ENCODE measurements at places on chromosomes 12 and 14.

DNA sequence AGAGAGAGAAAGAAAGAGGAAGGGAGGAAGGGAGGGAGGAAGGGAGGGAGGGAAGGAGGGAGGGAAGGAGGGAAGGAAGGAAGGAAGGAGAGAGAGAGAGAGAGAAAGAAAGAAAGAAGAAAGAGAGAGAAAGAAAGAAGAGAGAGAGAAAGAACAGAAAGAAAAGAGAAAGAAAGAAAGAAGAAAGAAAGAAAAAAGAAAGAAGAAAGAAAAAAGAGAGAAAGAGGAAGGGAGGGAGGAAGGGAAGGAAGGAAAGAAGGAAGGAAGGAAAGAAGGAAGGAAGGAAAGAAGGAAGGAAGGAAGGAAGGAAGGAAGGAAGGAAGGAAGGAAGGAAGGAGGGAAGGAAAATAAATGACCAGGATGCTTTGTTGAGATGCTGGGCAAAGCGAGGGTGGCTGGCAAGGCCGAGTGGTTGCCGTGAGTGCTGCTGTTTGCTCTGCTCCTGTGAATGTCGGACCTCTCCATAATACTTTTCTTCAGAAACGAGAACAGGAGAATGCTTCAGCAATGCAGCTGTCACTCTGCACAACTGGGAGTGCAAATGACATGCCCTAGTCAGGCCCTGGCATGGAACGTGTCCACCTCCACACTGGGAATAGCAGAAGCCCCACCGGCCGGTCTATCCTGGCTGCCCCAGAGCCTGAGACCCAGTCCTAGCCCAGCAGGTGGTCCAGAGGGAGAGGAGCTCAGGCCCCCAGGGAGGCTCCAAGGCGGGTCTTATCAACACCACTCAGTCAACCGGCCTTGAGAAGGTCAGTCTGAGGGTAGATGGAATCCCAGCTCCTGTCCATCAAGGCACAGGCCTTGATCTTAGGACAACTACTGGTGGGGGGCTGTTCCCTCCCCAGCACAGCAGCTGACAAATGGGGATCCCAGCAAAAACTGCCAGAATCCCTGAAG lies 25.1 kb upstream of the EIF5 start:
- no peak for DNase-seq

- no peak for DNase-seq
Observed at GRCh38 chr12:15788233-15789219, 662 bp downstream of the EPS8 start.

GRCh38 chr14:21307637-21308036 lies 27.8 kb downstream of the RPGRIP1 start:
- no peak for DNase-seq

DNA sequence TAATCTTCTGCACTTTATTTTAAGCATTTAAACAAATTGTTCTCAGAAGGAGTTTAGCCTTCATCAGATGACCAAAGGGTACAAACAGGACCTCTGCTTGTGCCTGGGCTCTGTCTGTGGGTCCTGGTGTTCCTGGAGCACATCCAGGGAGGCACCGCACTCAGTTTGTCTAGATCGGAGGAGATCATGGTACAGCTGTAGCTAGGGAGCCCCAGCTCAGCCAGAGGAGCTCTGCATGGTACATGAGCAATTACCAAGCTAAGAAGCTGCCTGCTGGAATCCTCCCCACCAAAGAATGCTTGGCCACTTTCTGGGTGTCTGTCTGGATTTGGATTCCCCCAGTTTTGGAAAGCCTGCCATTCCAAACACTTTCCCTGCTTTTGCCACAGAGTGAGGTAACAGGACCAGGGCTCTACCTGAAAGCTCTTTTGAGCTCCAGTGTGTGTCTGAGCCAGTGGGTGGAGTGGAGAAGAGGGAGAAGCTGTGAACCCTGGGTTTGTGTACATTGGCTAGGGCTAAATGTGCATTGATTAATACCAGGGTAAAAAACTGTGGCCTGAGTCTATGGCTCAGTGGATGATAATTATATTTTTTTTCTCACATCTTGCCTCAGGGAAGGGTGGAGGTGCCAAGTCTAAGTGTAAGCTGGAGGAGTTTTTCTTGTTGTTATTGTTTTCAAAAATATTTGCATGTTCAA lies 163.7 kb upstream of the IGF1 start:
- DNase-seq, result no peak

- no peak for DNase-seq
Observed at GRCh38 chr12:27185234-27186021, 58.7 kb upstream of the STK38L start.

DNA sequence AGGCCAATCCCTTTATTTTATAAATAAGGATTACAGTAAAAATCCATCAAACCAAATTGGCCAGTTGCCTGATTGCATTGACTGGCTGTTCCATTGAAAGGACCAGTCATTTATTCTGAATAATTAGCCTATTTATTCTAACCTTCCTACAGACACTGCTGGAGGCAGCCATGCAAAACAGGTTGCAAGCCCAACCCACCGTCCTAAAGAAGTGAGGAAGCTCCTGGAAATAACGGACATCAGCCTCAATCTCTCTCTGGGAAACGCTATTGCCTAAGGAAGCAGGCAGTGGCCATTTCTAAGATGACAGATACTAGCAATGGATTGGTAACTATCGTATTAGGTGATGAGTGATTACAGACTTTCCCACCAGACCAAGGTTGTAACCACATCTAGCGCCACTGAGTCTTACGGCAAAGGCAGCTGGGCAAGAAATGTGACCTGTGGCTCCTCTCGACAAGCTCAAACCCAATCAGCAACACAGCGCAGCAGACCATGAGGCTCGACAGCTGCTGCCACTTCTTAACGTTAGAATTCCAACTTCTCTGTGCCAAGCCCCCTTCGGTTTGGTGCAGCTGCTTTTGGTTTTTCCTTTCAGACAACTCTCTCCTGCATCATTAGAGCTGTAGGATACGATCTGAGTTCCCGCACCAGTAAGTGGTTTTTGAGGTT lies 134.2 kb downstream of the KCNK10 start:
- DNase-seq, result no peak

DNA sequence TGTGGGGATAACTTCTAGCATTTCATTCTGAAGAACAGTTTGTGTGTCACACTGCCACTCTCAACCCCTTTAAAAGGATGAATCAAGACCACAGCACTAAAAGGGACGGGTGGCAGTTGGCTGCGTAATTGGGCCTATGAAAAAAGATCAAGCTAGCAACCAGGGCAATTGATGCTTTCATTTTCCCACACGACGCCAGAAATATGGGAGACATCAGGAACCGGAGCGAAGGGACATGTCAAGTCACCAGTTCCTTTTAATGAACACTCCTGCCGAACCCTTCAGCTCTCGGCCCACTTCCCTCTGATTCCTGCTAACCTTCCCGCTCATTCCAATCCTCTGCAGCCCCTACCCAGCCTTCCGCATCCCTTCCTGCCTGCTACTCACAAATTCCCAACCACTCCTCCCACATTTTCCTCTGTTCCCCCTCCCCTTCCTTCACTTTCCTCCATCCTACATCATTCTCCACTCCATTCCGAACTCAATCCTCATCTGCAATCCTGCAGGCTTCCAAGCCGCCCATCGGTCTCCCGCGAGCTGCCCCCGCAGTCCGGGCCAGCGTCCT lies 753 bp downstream of the CSRNP2 start:
- no peak for DNase-seq

DNA sequence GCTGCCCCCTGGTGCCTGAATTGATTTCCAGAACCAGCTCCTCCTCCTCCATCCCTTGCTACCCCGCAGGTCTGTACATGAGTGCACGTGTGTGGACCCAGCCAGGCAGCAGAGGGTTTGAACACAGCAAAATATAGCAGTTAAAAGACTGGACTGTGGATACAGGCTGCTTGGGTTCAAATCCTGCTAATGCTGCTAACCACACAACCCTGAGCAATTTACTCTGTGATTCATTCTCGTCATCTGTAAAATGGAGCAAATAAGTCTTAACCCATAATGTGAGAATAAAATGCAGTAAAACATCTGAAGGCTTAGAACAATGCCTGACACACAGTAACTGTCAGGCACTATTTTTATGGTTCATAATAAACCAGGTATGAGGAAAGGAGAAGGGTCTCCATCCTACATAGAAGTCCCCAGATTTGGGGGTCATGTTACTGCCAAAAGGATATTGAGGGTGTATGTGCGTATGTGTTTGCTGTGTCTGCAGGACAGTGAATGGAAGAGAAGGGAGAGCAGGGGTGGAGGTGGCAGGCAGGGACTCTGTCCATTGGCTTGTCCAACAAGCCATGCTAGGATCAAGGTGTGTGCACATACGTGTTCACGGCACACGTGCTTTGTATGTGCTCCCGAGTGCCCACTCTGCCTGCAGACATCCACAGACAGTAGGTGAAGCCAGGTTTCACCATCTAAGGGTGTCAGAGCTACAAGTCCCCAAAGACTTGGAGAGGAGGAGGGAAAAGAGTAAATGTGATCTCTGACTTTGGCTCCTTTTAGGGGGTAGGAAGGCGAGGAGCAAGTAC lies 1.5 kb upstream of the STAT6 start:
- no peak for DNase-seq

DNA sequence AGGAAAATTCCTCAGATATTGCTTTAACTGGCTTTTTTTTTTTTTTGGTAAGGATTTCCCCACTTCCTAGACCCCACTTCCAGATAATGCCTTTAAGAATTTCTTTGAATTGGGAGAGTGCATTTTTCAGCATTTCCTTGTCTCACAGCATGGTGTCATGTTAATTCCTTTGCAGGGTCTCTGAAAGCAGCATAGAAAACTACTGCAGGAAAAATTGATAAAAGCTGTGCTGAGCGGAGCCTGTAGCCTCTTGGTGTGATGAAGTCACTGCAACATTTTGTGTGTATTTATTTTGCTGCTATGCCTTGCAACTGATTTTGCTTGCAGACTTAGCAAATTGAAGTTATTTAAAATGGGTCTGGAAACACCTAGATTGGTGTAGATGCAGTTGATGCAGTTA lies 2.7 kb downstream of the ANO4 start:
- DNase-seq, result no peak

DNA sequence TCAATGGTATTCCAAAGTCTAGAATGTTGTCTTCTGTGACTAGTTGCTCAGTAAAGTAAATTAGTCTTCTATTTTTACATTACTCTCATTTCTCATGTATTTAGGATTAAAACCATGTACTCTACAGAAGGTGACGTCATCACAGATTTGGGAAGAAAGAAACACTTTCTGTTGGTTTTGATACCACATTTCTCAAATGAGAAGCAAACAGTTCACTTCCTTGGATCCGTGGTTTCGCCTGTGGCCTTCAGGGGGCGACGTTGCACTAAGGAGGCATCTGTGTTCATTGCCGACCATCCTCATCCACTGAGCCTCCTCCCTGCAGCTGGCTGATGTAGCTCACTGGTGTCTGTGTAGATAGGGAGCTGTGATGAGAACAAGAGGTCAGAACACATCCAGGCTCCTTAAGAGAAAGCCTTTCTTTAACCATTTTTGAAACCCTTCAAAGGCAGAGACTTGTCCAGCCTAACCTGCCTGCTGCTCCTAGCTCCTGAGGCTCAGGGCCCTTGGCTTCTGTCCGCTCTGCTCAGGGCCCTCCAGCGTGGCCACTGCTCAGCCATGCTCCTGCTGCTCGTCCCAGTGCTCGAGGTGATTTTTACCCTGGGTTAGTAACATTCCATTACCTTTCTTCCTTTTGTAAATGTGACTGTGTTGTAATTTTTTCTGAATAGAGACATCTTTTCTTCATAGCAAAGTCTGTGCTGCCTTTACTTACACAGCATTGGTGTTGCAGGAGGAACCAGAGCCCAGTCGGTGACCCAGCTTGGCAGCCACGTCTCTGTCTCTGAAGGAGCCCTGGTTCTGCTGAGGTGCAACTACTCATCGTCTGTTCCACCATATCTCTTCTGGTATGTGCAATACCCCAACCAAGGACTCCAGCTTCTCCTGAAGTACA lies 220.6 kb upstream of the OR4E1 start:
- no peak for DNase-seq

DNA sequence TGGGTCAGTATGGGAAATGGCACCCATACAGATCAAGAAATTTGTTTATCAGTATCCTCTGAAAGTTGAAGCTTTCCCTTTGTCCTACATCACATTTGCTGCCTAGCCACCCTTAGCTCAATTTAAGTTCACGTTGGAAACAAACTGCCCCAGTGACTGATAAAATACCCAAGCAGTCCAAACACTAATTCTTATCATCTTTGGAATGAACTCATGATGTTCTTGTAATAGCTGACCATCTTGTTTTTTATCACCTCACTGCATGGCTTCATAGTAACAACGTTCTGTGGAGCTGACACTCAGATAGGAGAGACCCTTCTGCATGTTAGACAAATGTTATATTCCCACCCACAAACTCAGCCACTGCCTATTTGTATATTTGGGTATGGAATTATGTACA lies 93.4 kb downstream of the GPR135 start:
- DNase-seq, result no peak

DNA sequence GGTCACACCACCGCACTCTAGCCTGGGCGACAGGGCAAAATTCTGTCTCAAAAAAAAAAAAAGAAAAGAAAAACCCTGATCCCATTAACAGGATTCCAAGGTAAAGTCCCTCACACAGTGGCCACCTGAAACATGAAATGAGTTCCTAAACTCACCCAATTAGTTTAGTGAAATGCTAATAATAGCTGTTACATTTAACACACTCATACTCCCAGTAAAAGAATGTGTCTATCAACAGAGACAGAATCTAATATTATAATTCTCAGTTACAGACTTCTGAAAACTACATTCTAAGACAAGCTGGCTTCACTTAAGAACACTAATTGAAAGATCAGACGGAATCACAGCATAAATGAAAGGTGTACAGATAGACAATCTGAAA lies 44.2 kb downstream of the DUSP16 start:
- DNase-seq, result no peak

- no peak for DNase-seq
Observed at GRCh38 chr14:55133416-55133815, 4.4 kb downstream of the LGALS3 start.

DNA sequence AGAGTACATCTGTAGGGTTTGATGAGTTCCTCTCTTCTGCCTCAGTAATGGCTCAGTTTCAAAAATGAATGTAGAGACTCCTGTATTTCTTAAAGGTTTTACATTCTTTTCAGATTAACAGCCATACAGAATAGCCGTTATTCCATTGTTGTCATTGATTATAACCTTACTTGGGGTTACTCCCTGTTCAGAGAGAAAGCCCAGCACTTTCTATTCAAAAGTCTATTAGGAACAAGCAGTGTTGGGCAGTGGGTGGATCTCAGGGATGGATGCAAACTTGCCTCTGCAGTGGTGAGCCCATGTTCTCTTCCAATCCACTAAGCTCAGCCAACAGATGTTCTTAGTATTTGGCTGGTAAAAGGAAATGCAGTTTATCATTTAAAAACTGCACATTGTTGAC lies 342.6 kb upstream of the E2F7 start:
- no peak for DNase-seq

DNA sequence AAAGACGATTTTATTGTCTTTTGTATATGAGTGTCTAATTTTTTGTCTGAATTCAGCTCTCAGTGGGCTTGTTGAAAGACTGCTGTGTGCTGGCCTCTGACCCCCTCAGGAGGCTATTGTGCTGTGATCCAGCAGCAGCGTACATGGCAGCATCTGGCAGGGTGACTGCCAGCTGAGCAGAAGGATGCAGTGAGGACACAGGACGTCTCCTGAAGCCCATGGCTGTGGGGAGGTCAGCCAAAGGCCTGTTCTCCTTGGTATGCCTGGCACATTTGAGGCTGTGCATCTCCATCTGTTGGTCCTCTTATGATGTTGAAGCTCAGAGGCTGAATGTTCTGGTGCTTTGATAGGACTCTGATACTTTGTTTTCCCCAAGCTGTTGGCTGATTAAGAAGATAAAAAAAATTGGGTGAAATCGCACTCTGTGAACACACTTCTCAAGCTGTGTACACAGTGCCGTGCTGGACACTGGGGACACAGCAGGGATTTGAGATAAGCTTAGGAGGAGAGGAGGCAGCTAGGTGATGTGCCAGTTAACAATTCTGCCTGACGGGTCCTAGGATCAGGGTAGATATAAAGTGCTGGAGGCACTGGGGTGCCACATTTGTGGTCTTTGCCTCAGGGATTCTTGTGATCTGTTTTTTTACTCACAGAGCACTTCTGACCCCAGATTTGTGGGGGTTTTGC lies 37.5 kb downstream of the EID3 start:
- no peak for DNase-seq

Data from NK-92 treated with Interleukin-12 subunit alpha and Interleukin-12 subunit beta, amount 100 ng/mL, for 24 hours (cell line).